ENCODE measurements at places on chromosomes 2 and 18. TPM values are rescaled to one million over a fixed set of nuclear protein-coding genes. Genes with fewer than 3 reads are reported as not detected.

DNA sequence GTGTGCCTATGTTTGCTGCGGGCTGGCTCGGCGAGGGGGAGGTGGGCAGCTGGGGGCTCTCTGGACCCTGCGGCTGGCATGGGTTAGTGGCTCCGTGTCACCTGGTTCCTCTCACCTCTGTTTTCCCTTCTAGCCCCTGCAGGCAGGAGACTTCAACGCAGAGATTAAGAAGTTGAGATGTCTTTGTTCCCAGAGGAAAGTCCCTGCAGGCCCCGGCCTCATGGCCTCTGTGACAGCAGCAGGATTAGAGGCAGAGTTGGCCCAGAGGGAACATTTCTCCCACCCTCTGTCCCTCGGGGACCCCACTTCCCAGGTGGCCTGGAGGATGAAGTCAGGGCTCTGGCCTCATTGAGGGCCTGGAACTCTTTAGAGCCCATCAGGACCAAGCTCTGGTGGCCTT lies 56.5 kb downstream of the HPCAL1 start:
- no peaks in the 10 kb centered on the region for H3K27me3 ChIP-seq
- H3K36me3 ChIP-seq = no peaks in the 10 kb centered on the region
- no peak overlapping the region for H3K27ac ChIP-seq
- H3K4me3 ChIP-seq = no peak overlapping the region
- no peaks in the 10 kb centered on the region for H3K4me1 ChIP-seq

DNA sequence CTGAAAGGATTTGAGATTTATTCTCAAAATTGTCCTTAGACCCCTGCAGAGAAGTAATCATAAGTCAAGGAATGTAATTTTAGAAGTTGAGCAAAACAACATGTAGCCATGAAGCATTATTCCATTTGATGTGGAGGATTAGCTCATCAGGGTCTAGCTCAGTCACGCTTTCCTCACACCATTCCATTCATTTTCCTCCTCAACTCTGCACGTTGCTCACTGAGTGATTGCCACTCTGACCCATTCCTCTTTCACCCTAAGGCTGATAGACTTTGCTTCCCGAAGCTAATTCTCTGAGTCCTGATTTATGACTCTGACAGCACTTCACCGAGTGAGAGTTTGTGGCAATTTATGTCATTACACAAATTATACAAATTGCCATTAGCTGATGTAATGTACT lies 820.6 kb upstream of the PIK3C3 start:
- no peak overlapping the region for H3K4me3 ChIP-seq
- H3K36me3 ChIP-seq = no peaks in the 10 kb centered on the region
- H3K27ac ChIP-seq = no peak overlapping the region
- no peak for DNase-seq
- no peaks in the 10 kb centered on the region for H3K4me1 ChIP-seq

TANC1 gene
- 42.2 TPM for total RNA-seq

DSC1 gene
- 0.09 TPM for total RNA-seq

ZSWIM2 gene
- not detected for total RNA-seq
